Left cardiac atrium (tissue), 4 donors: ENCODE measurements at places on chromosomes 1 and 21. TPM values are rescaled to one million over a fixed set of nuclear protein-coding genes. Genes with fewer than 3 reads are reported as not detected.

ASPM gene
- total RNA-seq: 0.53 TPM

DNA sequence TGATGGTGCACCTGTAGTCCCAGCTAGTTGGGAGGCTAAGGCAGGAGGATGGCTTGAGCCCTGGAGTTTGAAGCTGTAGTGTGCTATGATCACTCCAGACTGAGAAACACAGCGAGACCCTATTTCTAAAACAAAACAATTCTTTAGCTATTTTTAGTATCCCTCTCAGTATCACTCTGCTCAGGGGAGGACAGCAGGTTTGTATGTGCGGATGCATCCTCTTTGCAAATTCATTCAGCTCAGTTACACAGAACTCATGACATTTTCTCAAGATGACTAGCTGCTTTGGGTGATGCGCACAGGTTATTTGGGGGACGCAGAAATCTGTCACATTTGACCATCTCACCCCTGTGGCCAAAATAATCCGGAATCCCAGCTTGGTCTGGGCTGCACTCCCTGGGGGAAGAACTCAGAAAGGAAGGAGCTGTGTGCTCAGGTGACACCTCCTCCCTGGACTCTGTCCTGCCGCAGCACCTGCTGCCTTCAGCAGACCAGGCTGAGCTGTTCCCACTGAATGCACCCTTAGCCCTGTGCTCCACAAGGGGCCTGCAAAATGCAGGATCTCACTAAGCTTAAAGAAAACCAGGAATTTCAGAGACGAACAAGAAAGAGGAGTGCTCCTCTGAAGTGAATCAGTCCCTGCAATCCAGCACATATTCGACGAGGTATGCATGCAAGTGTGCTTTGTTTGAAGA is 89.5 kb upstream of the PGBD5 start:
- DNase-seq: no peak

- DNase-seq: no peak
These were observed 12.3 kb downstream of the ID3 start for GRCh38 chr1:23546897-23547584.

- DNase-seq: no peak
These were observed 50.2 kb upstream of the DNAH14 start for GRCh38 chr1:224879162-224879803.

DNA sequence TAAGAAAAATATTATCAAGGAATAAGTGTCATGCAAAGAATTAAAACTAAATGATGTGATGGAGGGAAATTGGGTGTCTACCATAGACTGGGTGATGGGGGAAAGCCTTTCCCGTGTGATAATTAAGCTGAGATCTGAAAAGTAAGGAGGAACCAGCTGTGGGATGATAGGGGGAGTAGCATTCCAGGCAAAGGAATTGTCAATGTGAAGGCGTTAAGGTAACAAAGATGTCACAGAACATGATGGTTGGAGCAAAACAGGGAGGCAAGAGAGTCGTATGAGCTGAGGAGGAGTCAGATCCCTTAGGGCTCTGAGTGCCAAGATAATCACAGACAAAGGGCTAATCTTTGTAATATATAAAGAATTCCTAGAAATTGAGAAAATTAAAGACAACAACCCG is 170.1 kb downstream of the CDC7 start:
- DNase-seq: no peak

GRCh38 chr1:234611847-234612351 is 1.9 kb upstream of the IRF2BP2 start:
- DNase-seq: peak; percentile 53

FBLIM1 gene
- total RNA-seq: 82.8 TPM

AKR7A3 gene
- total RNA-seq: 0.12 TPM

- DNase-seq: no peak
These were observed 82.4 kb upstream of the GPR88 start for GRCh38 chr1:100455478-100456072.

- DNase-seq: no peak
These were observed 29.8 kb upstream of the NCAM2 start for GRCh38 chr21:20968391-20968790.
